ENCODE measurements at places on chromosomes 1 and 21.

- DNase-seq: no peak
Measured at GRCh38 chr21:39796466-39796865, 51.5 kb downstream of the IGSF5 start.

GRCh38 chr1:75079538-75080290 lies 54.5 kb upstream of the LHX8 start:
- no peak for DNase-seq

- DNase-seq: no peak
Measured at GRCh38 chr1:26535201-26535600, 5.6 kb downstream of the RPS6KA1 start.

DNA sequence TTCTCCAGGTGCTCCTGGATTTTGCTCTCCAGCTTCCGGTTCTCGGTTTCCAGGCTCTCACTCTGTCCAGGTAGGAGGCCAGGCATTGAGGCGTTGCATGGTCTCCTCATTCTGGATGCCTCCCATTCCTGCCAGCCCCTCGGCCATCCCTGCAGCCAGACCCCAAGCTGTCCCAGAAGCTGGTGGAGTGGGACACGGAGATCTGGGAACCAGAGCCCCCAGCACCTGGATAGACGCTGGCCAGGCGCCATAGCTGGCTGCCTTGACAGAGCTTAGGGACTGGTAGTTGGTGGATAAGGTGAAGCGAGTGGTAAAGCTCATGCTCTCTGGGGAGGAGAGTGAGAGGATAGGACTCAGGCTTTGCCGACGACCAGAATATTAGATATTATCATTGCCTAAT lies 29.6 kb downstream of the RAP1A start:
- DNase-seq: no peak

DNA sequence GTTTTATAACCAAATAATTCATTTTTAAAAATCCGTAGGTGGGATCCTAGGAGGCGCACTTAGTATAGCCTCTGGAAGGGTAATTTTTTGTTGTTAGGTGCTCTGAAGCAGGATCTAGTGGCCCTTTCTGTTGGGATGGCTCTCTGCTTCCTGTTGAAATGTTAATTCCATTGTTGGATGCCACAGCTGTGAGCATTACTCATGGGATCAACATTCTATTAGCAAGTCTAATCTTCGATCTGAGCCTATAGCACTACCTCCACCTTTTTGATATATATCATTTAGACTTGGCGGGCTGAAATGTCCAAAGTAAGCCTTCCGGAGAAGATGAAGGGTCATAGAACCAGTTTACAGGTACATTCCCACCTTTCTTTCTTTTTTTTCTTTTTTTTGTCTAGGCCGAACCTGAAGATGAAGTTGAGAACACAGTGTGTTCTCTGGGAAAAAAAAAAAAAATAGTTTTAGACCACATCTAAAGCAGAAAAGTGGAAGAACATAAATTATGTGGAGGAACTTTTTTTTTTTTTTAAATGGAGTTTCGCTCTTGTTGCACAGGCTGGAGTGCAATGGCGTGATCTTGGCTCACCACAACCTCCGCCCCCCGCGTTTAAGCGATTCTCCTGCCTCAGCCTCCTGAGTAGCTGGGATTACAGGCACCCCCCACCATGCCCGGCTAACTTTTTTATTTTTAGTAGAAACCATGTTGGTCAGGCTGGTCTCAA lies 1.4 kb downstream of the CXADR start:
- DNase-seq: no peak

DNA sequence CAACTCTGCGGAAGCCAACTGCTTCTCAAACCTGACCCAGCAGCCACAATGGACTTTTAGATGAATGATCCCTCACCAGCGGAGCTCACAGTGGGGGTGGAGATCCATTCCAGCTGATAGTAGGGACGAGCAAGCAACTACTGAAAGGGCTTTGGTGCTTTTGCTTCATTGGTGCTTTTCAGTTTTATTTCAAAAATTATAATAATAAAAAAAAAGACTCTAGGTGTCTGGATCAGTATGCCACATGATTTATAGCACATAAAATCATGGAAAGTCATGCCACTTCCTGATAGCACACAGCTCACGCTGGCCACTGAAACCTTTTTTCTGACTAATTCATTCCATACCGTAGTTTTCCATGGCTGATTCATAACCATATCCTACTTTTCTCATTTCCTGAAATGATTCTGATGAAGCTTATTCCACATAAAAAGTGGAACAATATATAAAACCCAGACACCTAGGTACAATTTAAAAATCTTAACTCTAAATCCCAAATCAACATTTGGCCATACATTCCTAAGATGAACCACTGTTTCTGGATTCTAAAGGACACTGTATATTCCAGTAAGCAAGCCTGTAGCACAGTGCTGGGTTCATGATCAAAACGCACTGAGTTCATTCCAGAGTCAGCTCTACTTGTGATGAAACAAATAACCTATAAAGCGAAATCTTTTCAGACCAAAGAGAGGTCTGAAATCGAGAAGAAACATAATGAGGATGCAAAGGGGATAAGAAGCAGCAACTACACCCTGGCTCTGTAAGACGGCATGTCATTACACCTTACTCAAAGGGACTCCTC lies 41.3 kb upstream of the KCNE1 start:
- DNase-seq: no peak

DNA sequence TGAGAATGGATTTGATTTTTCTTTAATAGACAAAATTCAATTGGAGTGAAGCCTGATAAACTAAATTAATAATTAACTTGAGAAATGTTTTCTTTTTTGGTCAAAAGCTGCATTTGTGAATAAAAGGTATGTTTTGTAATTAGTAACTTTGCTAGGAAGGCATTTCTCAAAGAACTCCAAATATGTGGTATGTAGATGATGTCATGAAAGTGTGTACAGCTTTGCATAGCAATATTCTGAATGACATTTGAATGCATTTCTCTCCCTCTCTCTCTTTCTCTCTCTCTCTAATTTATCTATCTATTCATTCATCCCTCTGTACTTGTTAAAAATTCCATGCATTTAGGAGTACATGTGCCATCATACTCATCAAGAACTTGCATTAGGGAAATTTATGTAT lies 109.1 kb upstream of the ADAMTS5 start:
- no peak for DNase-seq

Data from cerebellum (tissue), 4 donors.